NCI-H1105 (cell line): ENCODE measurements at places on chromosomes 7 and 10.

DNA sequence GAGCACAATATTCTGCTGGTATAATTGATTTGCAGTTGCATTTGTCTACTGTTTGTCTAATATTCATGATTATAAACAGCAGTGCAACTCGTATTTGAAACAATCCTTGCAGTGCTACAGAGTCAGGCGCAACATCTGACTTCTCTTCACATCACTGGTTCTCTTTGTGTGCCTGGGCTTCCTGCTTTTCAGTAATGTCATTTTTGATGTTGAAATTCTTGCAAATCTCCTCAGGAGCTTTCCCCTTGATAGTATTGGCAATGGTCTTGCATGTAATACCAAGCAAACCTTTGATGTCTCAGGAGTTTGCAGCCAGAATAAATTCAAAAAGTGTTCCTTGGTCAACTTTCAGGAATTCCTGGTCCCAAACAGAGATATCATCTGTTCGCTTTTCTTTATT, 20.2 kb downstream of the HPS6 start:
- no peak for DNase-seq

DNA sequence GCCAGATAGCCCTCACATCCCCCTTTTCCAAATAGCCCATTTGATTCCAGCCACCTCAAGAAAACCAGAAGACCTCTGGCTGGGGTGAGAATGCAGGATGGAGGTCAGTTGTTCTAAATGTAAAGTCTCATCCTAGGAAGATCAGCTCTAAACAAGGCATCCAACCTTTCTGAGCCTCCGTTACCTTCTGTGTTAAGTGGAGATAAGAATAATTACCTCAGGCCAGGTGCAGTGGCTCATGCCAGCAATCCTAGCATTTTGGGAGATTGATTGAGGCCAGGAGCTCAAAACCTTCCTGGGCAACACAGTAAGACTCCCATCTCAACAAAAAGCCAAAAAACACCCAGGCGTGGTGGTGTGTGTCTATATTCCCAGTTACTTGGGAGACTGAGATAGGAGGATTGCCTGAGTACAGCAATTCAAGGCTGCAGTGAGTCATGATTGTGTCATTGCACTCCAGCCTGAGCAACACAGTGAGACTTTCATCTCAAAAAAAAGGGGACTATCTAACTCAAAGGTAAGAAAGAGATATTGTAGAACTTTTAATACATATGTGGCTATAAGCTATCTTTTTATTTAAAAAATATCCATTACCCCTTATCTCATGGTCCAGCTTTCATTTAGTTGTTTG, 43.5 kb downstream of the PRTFDC1 start:
- no peak for DNase-seq

GRCh38 chr7:152911922-152912321, 152.4 kb downstream of the ACTR3B start:
- no peak for DNase-seq

- no peak for DNase-seq
These were observed 8.0 kb downstream of the FLNC start for GRCh38 chr7:128838109-128838779.
